NCI-H1092 treated with DMSO at 0.1 percent for 48 hours (cell line): ENCODE measurements at places on chromosomes 7 and 10.

DNA sequence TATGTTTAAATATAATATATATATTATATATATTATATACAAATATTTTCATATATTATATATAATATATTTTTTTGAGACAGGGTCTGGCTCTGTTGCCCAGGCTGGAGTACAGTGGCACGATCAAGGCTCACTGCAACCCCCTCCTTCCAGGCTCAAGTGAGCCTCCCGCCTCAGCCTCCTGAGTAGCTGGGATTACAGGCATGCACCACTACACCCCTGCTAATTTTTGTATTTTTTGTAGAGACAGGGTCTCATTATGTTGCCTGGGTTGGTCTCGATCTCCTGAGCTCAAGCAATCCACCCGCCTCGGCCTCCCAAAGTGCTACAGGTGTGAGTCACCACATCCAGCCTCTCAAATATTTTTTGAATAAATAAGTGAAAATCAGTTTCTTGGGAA is 215.5 kb downstream of the GATA3 start:
- DNase-seq: no peak

- DNase-seq: no peak
These were observed 206.8 kb downstream of the CUX1 start for GRCh38 chr7:102024005-102024768.

DNA sequence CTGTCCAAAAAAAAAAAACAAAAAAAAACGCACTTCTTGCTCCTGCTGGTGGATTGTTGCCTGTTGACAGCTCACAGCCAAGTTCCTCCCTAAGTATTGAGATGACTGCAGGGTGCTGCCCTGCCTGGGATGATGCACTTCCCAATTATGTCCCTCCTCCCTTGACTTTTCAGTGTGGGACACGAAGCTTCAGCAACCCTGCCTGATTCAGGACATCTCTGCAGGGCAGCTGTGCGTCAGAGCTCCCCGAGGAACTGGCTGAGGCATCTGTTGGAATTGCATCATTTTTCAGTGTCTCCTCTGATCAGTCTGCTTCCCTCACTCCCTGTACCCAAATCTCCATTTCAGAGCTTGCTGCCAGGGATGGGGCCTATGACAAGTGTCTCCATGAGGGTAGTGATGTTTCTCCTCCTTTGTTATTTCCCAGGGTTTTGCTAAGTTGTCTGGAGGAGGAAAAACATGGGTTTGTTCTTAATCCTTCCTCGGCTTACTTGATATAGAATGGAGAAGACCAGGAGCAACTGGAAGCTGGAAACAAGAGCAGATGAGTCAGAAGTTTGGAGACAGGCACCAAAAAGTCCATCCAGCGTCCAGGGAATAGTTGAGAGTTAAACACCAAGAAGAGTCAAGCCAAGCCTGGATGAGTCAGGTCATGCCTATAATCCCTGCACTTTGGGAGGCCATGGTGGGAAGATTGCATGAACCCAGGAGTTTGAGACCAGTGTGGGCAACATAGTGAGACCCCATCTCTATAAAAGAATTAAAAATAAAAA is 355.1 kb downstream of the GALNT17 start:
- DNase-seq: no peak

DNA sequence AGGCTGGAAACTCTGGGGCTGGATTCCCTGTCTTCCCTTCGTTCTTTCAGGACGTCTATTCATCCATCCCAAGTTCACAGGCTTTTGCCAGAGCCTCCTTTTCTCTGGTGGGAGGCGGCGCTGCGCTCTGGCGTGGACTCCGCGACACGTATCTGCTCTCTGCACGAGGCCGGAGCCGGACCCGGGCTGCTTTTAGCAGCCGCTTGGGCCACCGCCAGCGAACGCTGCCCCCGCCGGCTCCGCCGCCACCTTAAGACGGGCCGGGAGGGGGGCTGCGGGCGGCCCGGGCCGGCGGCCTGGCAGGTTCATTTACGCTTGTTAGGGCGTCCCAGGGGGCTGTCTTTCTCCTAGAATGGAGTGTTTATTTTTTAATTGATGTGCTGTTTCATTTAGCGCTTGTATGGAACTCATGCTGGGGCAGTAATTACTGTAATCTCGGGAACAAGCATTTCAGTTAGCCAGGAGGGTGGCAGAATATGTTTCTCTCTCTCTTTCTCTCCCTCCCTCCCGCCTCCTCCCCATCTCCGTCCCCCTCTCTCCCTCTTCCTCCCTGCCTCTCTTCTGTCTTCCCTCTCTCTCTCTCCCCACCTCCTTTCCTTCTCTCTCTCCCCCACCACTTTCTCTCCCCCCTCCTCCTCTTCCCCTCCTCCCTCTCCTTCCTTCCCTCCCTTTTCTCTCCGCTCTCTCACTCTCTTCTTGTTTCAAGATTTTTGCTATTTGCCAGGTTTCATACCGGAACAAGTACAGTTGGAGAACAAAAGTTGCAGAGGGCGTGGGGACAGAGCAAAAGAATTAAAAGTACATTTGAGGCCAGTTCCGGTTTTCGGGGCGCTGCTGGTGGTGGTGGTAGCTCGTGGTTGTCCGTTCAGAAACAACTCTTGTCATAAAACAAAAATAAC is 1.3 kb upstream of the FZD8 start:
- DNase-seq: peak; percentile 49

GRCh38 chr7:49396229-49396628 is 377.2 kb upstream of the VWC2 start:
- DNase-seq: no peak

- peak; percentile 5 for DNase-seq
These were observed 25.0 kb downstream of the ZPBP start for GRCh38 chr7:50068026-50068425.

GRCh38 chr10:97367126-97367649 is 32.7 kb upstream of the FRAT2 start:
- no peak for DNase-seq

GRCh38 chr10:3635211-3635671 is 149.8 kb downstream of the KLF6 start:
- no peak for DNase-seq

DNA sequence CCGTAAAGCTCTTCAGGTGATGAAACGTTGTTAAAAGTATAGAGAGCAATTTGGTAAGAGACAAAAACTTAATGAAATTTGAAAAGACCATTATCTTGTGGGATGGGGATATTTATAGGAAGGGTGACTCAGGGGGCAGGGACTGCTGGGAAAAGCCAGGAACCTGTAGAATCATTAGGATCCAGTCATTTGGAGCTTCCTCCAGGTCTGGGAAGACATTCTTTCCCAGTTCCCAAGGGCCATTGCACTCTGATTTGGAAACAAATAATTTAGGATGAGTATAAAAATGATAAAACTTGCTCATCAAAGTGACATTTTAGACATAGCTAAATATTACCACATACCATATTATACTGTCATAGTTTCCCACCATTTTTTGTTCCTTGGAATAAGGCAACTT is 143.9 kb downstream of the PFKFB3 start:
- no peak for DNase-seq

DNA sequence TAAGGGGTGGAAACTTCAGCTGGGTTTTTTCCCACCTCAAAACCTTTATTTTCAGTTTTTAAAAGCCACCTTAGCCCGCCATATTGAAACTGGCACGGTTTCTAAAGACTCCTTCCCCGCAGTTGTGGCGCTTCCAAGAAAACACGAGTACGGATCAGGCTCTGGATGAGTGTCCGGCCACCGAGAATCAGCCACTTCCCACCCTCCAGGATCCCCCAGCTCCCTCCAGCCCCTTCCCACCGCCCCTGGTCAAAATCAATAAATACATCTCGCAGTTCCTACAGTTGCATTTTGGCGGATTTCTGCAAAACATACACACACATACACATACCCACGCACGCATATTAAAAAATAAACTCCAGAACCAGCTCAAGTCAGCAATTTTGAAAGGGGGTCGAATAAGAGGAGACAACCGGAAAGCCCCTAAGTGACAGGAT is 1.1 kb downstream of the SFMBT2 start:
- DNase-seq: no peak

DNA sequence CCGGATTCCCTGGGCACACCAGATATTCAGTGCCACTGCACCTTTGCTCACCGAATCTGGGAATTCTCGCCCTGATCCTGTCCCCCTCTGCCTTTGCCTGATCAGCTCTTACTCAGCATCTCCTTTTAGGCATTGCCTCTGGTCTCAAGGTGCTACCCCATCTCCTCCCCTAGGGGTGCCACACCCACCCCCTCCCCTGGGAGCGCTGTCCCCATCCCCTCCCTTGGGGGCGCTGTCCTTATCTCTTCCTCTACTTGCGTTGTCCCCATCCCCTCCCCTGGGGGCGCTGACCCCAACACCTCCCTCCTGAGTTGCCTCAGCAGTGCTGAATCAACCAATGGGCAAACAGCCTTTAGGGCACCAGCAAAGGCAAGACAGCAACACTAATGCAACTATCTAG is 686.9 kb upstream of the FOXK1 start:
- DNase-seq: no peak

- DNase-seq: peak; percentile 46
These were observed 609 bp downstream of the SGPL1 start for GRCh38 chr10:70816220-70816894.

DNA sequence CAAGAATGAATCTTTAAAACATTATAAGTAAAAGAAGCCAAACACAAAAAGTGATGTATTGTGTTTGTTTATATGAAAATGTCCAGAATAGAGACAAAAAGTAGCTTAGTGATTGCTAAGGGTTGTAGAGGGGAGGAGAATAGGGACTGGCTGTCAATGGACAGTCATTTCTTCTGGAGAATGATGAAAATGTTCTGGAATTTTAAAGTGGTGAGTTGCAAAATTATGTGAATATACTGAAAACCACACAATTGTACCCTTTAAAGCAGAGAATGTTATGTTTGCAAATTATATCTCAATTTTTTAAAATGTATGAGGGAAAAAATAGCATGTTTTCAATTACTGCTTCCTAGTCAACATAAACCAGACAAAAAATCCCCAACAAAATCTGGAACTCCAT is 174.2 kb downstream of the KMT2E start:
- DNase-seq: no peak

DNA sequence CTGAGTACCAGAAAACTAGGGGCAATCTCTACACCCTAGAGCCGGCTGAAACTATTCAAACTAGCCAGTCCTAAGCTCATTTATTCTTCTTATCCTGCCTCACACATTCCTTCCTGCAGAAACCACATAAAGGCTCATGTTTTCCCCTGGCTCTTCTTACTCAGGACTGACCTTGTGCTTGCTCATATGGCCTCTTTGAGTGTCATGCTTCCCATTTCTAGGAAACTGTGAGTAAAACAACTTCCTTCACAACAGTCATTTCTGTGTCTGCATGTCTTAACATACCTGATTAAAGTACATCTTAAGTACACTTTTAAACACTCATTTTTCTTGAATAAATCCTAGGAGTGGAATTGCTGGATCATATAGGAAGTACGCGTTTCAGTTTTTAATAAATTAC is 52.3 kb upstream of the KIAA1217 start:
- no peak for DNase-seq

DNA sequence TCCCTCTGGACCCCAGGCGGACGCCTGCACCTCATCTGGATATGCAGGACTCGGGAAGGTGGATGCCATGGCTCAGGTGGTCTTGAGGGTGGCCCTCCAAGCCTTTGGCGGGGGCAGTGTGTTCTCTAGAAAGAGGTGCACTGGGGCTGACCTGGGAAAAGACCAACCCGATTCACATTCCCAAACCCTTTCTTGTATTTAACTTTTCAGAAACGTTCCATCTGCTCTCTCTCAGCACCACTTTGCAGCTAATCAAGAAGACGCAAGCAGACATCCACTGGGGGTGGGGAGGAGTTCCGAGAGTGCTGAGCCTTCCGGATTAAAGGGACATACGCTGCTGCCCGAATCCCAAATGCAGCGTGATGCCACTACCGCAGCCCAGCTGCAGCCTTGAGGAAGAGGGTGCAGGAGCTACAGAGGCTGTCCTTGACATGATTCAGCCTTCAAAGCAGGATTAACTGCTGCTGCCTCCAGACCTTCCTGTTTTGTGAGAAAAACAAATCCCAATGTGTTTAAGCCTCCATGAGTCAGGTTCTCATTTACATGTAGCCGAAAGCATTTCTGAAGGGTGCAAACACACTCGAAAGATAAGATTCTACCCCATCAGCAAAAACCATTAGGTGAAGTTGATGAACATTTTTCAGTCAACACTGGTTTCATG is 39.9 kb downstream of the RBM17 start:
- no peak for DNase-seq

GRCh38 chr7:149625947-149626392 is 128.4 kb upstream of the ZNF746 start:
- DNase-seq: no peak

DNA sequence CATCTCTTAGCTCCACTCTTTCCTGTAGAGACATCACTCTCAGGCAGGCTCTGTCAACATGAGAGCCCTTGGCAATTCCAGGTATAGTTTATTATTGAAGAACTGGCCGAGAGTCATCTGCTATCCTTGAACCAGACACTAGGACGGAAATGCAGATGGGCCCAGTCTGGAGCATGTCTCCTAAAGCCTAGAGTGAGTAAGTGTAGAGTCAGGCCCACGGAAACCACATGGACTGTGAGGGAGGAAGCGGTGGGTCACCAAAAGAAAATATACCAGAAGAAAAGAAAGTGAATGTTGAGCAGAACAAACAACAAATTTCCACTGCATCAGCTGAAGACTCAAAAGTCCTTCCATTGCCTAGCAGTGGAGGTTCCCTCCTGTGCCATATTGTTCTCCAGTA is 15.7 kb upstream of the RELN start:
- no peak for DNase-seq

GRCh38 chr10:55351431-55351830 is 550.4 kb upstream of the PCDH15 start:
- no peak for DNase-seq

DNA sequence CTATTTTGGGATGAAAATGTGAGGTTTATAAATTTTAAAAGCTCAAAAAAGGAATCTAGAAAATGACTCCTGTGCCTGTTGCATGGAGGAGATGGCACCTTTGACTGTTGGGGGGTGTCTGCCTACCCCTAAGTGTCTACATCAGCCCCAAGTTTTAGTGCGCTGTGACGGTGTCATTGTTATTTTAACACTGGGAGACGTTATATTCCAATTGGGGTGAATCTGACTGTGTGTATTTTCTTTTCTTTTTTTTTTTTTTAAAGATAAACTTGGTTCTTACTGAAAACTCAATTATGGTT is 517 bp downstream of the SRGN start:
- no peak for DNase-seq

DNA sequence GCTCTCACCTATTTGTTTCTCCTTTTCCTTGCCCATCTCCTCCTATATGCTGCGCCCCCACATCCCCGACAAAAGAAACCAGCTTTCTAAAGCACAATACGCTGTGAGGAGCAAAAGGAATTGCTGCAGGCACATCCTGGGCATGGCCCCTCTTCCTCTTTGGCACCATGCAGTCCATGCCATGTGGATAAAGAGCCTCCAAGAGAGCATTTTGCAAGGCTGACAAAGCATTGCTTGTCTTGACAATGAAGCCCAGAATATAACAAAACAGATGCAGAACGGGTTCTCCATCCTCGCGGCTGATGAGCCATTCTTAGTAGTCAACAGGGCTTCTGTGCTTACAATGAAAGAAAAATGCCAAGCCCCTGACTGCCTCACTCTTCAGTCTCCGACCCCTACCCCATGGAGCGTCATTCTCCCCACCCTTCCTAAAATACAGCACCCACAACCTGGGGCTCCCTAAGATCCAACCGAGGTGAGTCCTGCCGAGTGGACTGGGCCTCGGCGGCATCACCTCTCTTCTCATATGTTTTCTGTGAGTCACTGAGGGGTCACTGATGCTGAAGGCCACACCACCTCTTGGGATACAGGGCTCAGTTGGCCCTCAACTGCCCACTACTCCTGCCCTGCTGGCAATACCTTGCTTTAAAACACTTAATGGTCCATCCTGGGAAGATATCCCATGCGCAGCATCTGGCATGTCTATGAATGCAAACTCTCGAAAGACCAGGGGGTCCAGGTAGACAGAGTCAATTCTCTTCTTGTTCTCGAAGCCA is 47.5 kb downstream of the GSDME start:
- DNase-seq: no peak
